ENCODE measurements at places on chromosomes 6 and 20.

GRCh38 chr6:100509101-100509500, 44.4 kb upstream of the SIM1 start:
- no peak for DNase-seq

DNA sequence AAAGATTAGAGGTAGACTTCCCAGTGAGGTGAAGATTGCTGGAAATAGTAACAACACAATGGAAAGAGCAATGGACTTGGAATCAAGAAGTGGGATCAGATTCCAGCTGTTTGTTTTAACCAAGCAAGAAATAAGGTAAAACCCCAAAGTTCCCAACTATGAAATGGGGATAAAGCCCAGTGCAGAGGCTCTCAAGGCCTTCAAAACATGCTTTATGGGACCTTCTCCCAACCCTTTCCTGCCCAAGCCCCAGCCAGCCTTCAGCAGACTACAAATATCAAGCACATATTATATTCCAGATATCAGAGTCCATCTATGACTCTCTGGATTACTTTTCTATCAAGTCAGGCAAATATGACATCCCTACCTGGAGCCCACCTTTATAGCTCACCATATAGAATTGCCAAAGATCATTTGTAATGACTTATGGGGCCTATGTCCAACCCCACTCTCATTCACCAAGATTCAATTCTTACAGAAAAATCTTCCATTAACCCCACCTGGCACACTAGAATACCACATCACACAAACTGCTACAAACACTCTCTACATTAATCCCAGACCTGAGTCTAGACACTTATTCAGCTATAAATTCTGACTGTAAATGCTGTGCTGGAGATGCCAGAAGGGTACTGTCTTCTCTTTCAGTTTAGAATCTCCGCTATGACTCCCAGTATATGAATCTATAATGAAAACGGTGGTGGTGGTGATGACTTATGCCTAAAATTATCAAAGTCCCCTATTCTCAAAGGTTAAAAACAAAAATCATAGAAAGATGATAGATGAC, 6.1 kb downstream of the DDX39B start:
- no peak for DNase-seq

DNA sequence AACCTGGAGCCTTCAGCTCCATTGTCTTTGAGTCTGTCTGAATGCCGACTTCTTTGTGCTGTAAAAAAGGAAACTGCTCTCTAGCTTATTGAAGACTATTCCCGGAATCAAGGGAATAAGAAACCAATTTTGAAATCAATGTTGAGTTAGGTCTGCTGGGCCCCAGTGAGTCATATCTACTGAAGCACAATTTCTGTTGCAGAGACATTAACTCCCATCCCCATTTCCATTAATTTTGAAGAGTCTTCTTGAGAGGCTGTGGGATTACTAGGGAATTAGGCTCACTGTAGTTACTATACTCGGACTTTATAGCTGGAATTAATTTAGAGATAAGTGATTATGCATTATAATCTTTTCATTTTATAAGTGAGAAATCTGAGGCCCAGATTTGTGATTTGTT, 116.7 kb downstream of the SLC35F1 start:
- no peak for DNase-seq

DNA sequence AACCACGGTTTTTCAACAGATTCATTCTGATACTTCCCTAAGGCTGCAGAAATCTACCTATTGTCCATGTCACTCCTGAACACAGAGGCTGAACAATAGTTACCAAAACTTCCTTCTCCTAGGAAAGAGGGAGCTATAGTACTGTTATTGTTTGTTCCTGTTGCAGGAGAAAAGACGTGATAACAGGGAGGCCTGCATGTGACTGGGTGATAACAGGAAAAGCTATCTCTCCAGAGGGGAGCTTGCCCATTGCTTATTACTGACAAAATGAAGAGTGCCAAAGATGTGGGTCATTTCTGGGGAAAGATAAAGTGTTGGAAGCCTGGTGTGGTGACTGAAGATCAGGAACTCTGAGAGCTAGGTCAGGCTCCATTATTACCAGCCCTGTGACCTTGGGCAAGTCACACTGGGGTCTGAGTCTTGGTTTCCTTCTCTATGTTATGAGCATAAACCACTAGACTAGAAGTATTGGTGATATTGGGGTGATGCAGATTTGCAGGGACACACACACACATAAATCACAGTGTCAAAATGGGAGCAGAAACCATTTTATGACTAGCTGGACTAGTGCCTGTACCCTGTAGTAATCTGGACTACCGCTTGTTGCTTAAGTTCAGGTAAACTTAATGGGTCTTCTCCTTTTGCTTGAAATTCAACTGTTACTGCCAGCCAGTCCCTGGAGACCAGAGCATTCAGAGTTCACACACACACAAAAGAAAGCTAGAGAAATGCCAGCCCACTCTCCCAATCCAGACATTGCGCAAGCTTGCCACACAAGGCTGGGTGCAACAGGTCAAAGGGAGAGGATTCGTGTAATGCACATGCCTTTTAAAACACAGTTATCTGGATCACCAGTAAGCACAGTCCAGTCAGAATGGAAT, 136.0 kb upstream of the CNR1 start:
- DNase-seq: no peak

DNA sequence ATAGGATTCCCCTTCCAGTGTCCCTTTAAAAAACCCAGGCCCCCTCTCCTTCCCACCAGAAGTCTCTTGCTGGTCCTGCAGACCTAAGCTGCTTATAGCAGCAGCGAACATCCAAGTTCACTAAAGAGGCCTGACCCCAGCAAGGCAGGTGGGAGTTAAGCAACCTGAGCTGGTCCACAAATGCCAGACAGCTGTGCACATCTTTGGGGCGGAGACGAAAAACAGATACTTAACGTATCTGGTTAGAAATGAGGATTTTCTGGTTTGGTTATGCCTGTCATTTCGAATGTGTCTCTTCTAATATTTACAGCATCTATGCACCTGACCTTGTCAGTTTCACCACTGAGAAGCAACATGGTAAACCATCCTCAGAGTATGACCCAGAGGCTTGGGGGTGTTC, 87.8 kb downstream of the SLC2A10 start:
- no peak for DNase-seq

DNA sequence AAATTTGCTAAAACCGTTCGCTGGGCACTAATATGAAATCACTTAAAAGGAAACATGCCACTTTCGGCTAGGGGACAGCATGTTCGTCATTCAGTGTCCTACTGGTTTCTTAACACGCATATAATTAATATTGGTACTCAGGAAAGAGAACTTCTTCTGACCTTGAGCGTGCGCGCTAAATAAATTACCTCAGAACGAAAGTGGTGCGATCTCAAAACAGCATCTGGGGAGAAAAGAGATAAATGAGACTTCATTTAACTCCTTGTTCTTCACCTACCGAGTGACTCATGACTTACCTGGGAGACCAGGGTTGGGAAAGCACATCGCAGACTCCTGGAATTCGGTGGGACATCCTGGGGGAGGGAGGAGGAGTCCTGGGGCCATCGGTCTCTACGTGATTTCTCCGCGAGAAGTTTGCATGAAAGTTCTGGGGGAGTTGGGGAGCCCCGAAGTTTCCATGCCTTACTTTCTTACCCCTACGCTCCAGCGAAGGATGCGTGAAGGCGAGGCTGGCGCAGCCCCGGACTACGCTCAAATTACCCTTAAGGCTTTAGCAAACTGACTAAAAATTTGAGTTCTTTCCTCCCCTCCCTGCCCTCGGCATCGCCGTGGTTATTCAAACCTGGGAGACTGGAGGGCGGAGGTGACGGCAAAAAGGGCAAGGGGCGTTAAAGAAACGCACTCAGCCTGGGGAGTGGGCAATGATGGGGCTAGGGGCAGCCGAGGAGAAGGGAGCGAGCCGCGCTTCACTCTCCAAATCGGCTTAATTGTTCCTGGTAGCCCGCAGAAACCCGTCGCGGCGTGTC, 1.1 kb upstream of the BEND6 start:
- no peak for DNase-seq

- DNase-seq: no peak
These were observed 23.5 kb upstream of the MAP3K7 start for GRCh38 chr6:90610301-90610750.
